Stimulated activated CD4-positive, alpha-beta T cell treated with anti-CD3 and anti-CD28 coated beads, Interleukin-15, amount 100 ng/mL, for 1 hour (primary cell): ENCODE measurements at places on chromosomes 7 and 10.

- DNase-seq, result no peak
Observed at GRCh38 chr10:87740254-87740655, 77.8 kb downstream of the ATAD1 start.

DNA sequence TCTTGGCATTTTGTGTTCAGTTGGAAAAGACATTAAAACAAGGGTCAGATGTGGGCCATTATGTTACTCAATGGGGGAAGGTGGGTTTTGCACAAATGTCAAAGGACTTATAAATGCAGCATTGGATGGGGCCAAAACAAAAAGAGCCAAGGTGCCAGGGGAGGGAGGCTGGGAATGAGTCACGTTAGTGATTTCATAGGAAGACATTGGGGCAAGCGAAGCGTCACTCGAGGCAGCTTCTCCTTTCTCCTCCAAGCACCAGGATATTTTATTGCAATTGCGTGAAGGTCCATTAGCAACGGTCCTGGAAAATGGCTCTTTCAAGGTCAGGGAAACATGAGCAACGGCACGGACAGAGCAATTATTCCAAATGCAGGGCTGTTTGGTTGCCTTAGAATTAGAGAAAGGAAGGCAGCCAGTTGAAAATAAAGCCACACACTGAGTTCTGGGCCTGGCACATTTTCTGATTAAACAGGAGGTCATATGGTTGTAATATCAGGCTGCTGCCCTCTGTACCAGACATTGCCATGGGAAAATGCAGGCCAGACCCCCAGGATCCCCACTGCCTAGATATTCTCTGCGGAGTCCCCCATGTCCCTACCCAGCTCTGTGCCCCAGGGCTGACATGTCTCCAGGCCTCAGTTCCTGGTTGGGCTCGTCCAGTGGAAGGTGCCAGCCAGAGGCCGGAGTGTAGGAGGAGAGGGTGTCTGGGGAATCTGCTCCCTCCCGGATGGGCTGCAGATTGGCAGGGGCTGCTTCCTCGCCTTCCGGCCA, 63.3 kb upstream of the NANOS1 start:
- DNase-seq, result no peak

GRCh38 chr10:94409021-94409657, 6.8 kb downstream of the TBC1D12 start:
- DNase-seq, result no peak

DNA sequence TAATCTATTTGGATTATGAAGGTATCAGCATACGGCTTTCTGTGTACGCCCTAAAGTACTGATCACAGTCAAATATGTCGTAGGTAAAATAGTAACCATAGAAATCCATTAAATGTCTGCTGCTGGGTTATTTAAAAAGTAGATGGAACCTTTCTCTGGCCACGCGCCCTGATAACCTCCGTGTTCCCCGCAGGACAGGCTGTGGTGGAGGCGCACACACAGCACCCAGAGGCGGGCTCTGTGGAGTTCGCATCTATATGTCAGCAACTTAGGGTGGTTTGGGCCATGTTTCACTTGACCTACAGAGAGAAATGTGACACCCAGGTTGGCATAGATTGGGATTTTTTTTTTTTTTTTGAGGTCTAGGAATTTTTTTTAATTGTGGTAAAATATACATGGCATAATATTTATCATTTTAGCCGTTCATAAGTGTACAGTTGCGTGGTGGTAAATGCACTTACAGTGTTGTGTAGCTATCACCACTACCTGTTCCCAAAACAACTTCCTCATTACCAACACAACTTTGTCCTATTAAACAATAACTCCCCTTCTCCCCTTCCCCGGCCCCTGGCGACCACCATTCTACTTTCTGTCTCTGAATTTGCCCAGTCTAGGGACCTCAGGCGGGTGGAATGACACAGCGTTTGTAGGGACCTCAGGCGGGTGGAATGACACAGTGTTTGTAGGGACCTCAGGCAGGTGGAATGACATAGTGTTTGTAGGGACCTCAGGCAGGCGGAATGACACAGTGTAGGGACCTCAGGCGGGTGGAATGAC, 15.4 kb downstream of the PPP2R2D start:
- DNase-seq, result no peak

- no peak for DNase-seq
Observed at GRCh38 chr7:77674878-77675277, 21.4 kb upstream of the RSBN1L start.

GRCh38 chr10:27041196-27041595, 59.1 kb downstream of the ANKRD26 start:
- no peak for DNase-seq
